ENCODE measurements at places on chromosomes 5 and 9.

GRCh38 chr9:71638627-71639026, 129.7 kb downstream of the CEMIP2 start:
- DNase-seq = no peak

DNA sequence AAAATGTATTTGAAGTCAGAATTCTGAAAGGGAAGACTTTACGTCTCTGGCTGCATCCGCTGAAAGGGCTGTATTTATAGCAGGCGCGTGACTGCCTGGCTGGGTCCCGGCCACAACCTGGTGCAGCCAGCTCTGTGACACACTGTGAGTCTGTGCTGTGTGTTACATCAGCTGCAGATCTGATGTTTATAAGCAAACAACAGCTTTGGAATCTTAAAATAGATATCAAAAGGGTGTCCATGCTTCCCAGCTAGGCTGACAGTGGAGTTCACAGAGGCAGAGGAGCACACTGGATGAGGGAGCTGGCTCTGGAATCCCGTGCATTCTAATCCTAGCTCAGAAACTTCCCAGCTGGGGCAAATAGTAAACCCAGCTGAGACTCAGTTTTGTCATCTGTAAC, 433.4 kb upstream of the BRINP1 start:
- DNase-seq = no peak

GRCh38 chr5:133866160-133866902, 102.1 kb downstream of the C5orf15 start:
- no peak for DNase-seq

DNA sequence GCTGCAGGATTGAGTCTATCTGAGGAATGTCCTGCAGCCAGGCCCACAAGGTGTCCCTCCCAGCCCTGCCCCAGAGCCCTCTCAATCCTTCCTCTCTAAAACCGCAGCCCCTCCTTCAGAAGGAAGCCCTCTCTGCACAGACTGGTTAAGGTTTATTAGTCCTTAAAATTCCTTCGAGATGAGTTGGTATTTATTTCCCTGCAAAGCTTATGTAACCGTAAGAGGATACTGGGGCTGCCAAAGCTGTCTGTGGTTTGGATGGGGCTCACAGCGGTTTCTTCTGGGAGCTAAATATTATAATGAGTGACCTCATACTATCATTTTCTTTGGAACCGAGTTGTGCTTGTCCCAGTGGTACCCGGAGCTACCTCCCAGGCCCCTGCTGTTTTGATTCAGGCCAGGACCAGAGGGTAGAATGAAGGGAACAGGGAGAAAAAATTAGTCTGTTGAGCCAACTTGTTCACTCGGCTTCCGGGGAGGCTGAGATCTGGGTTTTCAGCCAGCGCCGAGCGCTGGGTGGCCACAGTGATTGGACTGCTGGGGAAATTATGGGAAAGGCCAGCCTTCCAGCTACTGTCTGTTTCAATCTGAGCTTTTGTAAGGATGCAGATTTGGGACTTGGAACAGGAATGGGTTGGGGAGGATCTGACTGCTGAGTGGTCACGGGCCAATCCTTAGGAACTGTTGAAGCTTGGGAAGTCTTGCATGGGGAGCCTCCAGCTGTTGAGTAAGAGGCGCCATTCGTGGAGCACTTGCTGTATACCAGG, 107.5 kb downstream of the NDFIP1 start:
- no peak for DNase-seq

- no peak for DNase-seq
Observed at GRCh38 chr5:60586307-60586901, 113.6 kb downstream of the DEPDC1B start.

DNA sequence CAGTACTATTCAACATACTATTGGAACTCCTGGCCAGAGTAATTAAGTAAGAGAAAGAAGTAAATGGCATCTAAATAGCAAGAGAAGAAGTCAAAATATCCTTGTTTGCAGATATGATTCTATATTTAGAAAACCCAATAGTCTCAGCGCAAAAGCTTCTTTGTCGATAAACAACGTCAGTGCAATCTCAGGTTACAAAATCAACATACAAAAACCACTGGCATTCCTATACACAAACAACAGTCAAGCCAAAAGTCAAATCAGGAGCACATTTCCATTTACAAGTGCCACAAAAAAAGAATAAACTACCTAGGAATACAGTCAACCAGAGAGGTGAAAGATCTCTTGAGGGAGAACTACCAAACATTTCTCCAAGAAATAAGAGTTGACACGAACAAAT, 1901.9 kb upstream of the ACO1 start:
- DNase-seq = no peak

GRCh38 chr5:143029293-143029692, 259.1 kb downstream of the ARHGAP26 start:
- DNase-seq = no peak

GRCh38 chr5:121175986-121176385, 675.7 kb upstream of the FTMT start:
- DNase-seq = no peak

- DNase-seq = no peak
Observed at GRCh38 chr9:106921341-106921899, 58.5 kb downstream of the ZNF462 start.

- peak; percentile 45 for DNase-seq
Observed at GRCh38 chr9:130143958-130144366, 28.2 kb upstream of the NCS1 start.

- DNase-seq = no peak
Observed at GRCh38 chr5:169764018-169764378, 126.9 kb downstream of the DOCK2 start.

DNA sequence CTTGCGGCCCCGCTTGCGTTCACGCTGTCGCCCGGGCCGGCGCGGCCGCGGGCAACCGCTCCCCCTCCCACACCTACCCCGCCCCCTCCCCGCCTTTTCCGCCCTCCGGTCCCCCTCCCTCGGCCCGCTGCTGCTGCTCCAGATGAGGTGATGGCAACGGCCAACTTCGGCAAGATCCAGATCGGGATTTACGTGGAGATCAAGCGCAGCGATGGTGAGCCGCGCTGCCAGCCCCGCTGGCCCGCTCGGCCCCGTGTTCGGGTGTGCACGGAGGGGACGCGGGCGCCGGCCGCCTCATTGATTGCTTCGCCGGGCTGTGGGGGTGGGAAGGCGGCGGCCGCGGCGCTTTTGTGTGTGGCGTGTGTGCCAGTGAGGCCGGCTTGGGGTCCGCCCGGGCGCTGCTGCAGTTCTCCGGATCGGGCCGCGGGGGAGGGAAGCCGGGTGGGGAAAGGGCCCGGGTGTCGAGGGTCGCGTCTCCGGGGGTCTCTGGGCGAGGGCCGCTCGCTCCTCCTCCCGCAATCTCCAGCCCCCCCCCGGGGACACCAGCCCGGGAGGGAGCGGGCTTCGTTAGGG, 403 bp downstream of the KIF2A start:
- DNase-seq = peak; percentile 69

- no peak for DNase-seq
Observed at GRCh38 chr9:122672481-122672880, 2.4 kb upstream of the OR1L3 start.

- no peak for DNase-seq
Observed at GRCh38 chr9:84642553-84643141, 26.9 kb upstream of the NTRK2 start.

DNA sequence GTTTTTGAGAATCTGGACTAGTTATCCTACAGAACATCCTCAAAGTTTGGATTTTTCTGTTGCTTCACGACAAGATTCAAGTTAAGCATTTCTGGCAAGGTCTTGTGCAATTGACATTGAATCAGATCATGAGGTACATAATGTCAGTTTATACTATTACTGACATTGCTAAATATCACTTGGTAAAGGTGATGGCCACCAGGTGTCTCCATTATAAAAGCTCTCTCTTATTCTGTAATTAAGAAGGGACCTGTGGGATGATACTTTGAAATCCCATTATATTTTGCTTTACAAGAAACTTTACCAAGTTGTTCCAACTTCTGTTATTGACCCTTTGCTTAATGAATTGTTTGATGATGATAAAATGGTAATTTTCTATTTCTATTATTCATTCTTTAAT, 131.0 kb upstream of the ASTN2 start:
- DNase-seq = no peak

DNA sequence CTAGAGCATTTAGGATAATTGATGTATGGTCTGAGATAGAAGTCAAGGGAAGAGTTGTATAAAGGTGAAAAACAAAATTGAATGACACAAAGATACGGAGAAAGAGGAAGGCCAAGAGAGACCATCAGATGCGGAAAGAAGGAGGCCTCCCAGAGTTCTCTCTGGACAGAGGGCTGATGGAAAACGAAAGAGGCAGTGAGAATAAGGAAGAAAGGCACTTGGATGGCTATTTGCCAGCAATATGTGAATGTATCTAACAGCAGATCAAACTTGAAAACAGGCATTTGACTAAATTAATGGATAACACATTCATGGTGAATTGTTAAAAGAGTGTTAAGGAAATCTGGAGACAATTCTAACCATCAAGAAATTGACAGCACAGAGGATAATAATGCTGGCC, 2.4 kb upstream of the DOCK8 start:
- DNase-seq = no peak

DNA sequence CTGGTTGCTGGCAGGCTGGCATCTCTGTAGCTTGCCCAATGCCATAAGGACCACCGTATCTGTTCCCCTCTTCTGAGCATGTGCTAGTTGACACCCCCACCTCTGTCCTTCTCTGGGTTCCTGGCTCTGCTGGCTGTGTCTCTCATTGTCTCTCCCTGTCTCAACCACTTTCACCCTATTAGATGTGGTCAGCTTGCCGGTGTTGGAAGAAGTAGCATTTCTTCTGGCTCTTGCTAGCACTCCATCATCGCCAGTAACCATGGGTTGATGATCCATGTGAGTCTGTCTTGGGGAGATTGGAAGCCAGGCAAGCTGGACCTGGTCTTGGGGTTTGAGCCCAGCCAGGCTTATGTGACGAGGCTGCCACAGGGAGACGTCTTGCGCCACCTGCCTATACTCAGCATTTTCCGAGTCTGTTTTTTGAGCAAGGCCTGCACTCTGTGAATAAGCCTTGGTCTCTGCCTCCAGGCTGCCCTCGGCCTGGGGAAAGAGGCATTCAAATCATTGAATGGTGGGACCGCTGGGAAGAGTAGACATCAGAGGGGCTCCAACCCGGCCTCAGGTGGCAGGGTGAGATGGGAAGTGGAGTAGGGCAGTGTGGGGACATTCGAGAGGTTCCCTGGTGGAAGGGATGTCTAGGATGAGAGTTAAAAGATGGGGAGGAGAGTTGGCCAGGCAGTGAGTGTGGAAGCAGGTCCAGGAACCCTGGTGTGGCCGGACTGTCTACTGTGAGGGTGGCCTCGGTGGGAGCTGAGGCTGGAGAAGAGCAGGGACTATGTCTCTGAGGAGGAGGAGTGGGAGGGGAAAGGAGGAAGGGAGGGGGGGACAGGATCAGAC, 74.3 kb downstream of the ZNF618 start:
- DNase-seq = no peak
